ENCODE measurements at places on chromosomes 2 and 18.

- no peak for DNase-seq
These were observed 7.2 kb upstream of the PDIA6 start for GRCh38 chr2:10819714-10820314.

DNA sequence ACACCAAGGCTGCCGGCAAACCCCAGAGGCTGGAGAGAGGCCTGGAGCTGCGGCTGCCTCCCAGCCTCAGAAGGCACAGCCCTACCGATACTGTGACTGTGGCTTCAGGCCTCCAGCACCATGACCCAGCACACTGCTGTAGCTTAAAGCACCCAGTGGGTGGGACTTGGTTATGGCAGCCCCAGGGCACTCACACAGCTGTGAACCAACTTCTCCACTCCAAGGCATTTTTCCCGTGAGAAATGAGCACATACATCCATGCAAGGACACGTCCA is 199.5 kb downstream of the NDUFA10 start:
- DNase-seq = no peak

- DNase-seq = no peak
These were observed 7.0 kb downstream of the ASIC4 start for GRCh38 chr2:219521066-219521880.

DNA sequence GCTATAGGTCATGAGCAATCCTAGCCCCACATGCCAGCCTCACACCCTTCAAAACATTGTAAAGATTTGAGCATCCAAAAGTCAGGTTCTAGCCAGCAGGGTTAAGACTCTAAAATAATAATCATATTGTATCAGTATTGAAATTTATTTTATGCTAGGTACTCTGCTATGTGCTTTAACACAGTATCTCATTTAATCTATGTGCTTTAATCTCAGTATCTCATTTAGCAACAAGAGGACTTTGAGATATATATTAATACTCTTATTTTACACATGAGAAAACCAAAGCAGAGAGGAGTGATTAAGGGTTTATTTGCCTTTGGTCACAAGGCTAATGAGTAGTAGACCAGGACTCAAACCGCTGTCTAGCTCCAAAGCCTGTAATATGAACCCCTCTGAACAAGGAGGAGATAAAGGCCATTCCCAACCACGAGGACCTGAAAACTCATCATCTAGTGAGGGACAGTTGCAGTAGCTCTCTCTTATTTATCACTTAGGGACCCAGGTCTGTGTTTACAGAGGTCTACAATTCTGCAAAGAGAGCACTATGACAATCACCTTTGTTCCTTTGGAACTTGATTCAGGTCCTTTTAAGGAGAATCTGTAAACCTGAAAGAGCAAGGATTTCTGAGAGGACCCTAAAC is 116.5 kb upstream of the SERTAD2 start:
- no peak for DNase-seq

DNA sequence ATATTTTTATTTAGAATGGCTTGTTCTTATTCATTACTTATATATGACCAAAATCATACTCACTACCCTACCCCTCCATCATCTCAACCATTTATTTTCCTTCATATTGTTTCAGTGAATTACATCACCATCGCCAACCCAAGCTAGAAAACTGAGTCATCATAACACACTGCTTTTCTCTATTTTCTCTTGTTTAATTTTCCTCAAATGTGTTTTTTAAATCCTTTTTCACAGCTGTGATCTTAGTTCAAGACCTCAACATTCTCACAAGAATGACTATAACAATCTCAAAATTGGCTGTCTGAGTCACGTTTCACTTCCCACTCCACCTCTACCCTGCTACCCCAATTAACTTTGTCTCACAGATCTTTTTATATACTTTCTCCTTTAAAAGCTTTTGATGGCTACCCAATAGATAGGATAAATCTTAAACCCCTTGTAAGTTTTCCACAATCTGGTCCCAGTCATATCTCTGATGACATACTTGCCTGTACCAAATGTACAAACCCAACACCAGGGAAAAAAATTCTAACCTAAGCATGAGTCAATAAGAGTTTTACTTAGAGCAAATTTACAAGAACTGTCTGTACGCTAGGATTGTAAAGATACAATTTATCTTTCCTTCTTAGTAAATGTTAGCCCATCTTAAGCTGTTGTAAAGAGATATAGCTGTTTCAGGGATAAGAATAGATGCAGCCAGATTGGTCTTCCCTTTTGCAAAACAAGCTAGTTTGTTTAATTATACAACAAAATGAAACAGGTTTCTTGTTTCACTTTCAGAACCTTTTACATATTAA is 635.1 kb upstream of the SLC39A10 start:
- no peak for DNase-seq

DNA sequence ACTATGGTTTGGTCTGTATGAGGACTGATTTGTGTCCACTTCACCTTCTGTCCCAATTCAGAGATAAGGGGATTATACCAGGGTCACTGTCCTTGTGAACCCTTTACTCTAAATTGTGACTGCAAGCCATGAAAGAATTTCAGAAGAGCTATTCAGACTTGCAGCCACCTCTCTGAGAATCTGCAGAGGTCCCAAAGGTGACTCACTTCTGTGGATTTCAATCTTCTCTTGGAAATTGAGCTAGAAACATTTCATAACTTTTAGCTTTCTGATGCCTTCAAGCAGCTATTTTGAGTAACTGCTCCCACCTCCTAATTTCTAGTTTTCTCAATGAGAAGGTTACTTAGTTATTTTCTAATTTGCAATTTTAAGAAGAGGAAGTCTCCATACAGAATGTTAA is 1242.4 kb upstream of the ACVR2A start:
- DNase-seq = no peak
